ENCODE measurements at places on chromosomes 5 and 9.

- no peak for DNase-seq
These were observed 17.4 kb downstream of the FBXW2 start for GRCh38 chr9:120775859-120776258.

GRCh38 chr5:80246001-80246758 is 9.7 kb downstream of the SERINC5 start:
- DNase-seq = no peak

DNA sequence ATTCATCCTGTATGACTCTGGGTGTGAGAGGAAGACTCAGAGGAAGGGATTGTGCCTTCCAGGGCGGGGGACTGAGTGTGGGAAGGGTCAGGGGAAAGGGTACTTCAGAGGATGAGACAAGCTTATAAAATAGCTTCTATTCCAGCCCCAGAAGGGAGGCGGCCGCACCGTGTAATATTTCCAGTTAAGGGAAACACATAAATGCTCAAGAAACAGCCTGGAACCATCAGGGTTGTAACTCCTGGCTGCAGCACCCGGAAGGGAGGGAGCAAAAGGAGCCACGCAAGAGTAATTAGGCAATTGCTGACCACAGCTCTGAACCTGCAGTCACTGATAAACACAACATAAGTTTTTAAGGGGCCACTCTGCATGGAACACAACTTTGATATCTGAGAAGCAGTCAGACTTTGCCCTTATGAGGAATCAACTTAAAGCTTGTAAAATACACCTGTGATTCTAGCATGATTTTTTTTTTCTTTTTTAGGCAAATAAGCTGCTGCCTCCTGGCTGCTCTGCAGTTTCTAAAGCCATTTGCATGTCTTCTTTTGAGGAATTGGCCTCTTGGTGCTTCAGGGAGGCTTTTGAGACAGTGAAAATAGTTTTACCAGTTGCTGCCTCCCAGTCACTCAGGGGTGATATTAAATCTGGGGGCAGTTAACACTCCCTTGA is 382.7 kb downstream of the ENC1 start:
- DNase-seq = no peak

GRCh38 chr9:94937214-94937903 is 210.9 kb downstream of the AOPEP start:
- DNase-seq = peak; percentile 93

DNA sequence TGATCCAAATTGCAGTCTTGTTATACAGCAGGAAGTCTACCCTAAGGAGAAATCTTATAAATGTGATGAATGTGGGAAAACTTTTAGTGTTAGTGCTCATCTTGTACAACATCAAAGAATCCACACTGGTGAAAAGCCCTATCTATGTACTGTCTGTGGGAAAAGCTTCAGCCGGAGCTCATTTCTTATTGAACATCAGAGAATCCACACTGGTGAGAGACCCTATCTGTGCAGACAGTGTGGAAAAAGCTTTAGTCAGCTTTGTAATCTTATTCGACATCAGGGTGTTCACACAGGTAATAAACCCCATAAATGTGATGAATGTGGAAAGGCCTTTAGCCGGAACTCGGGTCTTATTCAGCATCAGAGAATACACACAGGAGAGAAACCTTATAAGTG is 10.4 kb downstream of the ZNF189 start:
- no peak for DNase-seq

DNA sequence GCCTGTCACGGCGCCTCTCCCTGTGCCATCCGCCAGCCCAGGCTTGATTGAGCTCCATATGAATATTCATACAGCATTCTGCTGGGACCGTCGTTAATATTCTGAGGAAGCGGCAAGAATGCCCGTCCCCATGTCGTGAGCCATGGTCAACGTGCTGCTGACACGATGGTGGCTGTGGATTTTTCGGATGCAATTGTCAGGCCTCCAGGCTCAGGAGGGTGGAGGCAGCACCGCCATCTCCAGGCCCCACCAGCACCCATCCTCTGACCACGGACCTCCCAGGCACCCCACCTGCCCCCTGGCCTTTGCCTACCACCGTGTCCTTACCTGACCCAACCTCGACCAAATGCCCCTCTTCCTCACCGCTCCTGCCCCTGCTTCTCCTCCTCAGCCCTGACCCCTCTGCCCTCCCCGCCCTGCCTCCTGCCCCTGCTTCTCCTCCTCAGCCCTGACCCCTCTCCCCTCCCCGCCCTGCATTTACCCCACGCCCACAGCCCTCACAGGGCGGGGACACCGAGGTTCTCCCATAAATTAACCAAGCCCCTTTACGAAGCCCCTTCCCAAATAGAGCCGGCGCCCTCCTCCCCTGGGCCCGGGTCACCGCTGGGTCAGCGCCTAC is 9.9 kb downstream of the TMEM250 start:
- DNase-seq = no peak

Data from A172 (cell line).